ENCODE measurements at places on chromosomes 16 and 17.

DNA sequence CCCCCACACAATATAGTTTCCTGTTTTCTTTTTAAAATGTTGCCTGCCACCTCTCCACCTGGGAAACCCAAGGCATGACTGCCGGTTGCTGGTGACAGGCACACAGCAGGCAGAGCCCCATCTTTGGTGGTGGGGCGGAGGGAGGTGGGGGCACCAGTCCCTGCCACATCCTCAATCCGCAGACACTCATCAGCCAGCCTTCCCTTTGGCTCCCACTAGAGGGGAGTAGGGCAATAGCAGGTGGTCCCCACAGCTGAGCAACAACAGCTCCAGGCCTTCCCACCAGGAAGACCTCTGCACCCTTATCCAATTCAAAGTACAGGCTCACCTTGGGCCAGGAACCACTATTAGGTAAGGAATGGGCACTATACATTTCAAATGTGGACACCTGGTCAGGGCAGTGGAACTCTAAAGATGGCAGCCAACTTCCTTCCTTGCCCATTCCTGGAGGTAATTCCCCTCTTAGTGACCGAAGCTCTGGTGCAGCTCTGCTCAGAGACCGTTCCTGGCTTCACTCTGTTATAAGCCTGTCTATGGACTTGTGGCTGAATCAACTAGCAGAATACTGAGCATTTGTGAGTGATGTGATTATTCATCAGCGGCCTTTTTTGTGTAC is 13.9 kb downstream of the RECQL5 start:
- no peak for DNase-seq

DNA sequence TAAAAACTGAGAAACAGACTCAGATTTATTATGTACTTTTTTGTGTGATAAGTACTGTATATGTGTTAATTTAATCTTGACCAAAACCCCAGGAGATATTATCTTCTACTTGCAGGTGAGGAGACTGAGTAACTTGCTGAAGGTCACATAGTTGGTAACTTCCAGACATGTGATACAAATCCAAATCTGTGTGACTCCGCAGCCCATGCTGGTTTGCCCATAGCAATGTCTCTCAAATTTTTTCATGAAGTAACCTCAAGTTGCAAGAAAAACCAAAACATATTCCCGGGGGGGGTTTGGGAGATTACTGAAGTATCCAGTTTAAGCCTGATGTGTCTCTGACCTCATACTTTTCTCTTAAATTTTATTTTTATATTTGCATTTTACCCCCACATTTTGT is 3.3 kb downstream of the TEX14 start:
- no peak for DNase-seq

DNA sequence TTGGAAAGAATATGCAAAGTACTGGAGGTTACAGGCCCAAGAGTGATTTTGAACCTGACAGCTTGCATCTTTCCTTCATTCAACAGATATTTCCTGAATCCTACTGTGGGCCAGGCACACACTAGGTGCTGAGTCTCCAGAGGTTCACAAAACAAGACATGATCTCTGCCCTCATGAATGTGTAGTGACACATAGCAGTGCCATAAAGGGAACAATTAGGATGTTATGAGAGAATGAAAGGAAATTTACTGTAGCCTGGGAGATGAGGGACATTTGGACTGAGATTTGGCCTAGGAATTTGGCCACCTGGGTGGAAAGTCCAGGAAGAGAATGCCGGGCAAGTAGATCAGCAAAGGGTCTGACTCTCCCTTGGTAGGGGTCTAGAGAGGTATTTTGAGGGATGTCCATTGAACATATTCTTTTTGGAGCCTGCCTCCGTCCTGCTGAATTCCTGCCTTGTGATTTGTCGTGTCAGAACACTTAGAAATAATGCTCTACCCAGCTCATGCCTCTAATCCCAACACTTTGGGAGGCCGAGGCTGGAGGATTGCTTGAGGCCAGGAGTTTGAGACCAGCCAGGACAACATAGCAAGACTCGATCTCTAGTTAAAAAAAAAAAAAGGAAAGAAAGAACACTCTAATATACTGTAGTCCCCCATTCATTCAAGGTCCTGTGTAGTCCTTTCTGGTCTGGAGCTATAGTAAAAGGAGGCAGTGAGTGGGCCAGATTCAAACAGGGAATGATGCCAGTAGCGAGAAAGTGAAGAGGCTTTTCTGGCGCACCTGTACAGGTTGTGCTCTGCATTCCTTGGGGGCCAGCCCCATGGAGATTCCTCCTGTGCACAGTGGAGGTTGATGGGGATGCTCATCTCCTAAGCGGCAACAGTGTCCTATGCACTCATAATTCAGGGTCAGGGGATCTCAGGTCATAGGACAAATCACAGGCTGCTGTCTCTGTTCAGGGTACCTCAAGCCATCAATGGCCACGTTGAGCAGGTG is 90.6 kb upstream of the CLEC18A start:
- no peak for DNase-seq

GRCh38 chr17:795721-796120 is 13.6 kb downstream of the MRM3 start:
- no peak for DNase-seq

GRCh38 chr16:12951392-12951791 is 50.0 kb downstream of the SHISA9 start:
- DNase-seq, result no peak

- no peak for DNase-seq
These were observed 93.3 kb downstream of the CMIP start for GRCh38 chr16:81537721-81538561.

GRCh38 chr17:2067608-2068024 is 12.7 kb downstream of the HIC1 start:
- no peak for DNase-seq

GRCh38 chr17:66811683-66812054 is 23.2 kb upstream of the CACNG5 start:
- DNase-seq, result no peak

All from stimulated activated CD8-positive, alpha-beta memory T cell treated with anti-CD3 and anti-CD28 coated beads, Interleukin-12 subunit alpha, Interleukin-12 subunit beta, amount 100 ng/mL, for 4 hours (primary cell).